ENCODE measurements at places on chromosomes 6 and 20. TPM values are rescaled to one million over a fixed set of nuclear protein-coding genes. Genes with fewer than 3 reads are reported as not detected.

L3MBTL1 gene
- total RNA-seq, result 50.3 TPM

TEAD3 gene
- total RNA-seq, result 24.1 TPM

TAGAP gene
- total RNA-seq, result 9.2 TPM

PGC gene
- total RNA-seq, result 259 TPM

SRSF12 gene
- 0.30 TPM for total RNA-seq

ZBTB46 gene
- 11.6 TPM for total RNA-seq

FOXQ1 gene
- 14.4 TPM for total RNA-seq

FNDC1 gene
- not detected for total RNA-seq

HUS1B gene
- 0.83 TPM for total RNA-seq

TAAR5 gene
- total RNA-seq, result not detected

GTSF1L gene
- not detected for total RNA-seq

PTK6 gene
- total RNA-seq, result 6.2 TPM

CCR6 gene
- total RNA-seq, result not detected

OPN5 gene
- total RNA-seq, result not detected

LPA gene
- total RNA-seq, result 2.1 TPM

SNAI1 gene
- total RNA-seq, result 5.0 TPM

SLC32A1 gene
- total RNA-seq, result not detected

NMBR gene
- not detected for total RNA-seq

SLC26A8 gene
- 0.91 TPM for total RNA-seq

PARD6B gene
- total RNA-seq, result 7.3 TPM

NFS1 gene
- total RNA-seq, result 16.2 TPM

KIF25 gene
- not detected for total RNA-seq

LRFN2 gene
- 0.06 TPM for total RNA-seq

FAM83C gene
- total RNA-seq, result not detected

MYLK2 gene
- not detected for total RNA-seq

HLA-E gene
- 1,296 TPM for total RNA-seq

MYMX gene
- total RNA-seq, result 0.46 TPM

ENPP1 gene
- total RNA-seq, result 2.4 TPM

SLA2 gene
- total RNA-seq, result 0.97 TPM

EYA4 gene
- total RNA-seq, result 1.0 TPM

LCA5 gene
- 6.3 TPM for total RNA-seq

SLC22A3 gene
- 37.7 TPM for total RNA-seq
